ENCODE measurements at places on chromosomes 2 and 18. TPM values are rescaled to one million over a fixed set of nuclear protein-coding genes. Genes with fewer than 3 reads are reported as not detected.

The DLX2 gene
- total RNA-seq, result not detected

- DNase-seq, result no peak
Observed at GRCh38 chr2:145909766-145910165, 1389.8 kb upstream of the ZEB2 start.

The NCKAP5 gene
- not detected for total RNA-seq

DNA sequence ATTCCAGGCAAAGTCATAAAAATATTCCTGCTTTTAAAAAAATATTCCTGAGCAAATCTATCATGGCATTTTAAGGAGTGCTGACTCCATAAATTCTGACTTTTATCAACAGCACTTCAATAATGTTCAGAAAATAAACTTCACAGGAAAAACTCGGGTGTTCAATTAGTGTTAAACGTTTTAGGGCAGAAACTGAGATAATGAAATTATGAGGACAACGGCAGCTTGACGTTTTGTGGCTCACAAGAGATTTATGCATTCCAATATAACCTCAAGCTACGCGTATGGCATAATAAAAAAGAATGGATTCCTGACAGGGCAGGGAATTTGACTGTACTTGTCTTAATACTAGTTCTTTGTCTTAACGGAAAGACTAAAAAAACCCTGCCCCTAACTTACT lies 133.2 kb downstream of the ICOS start:
- no peak for DNase-seq

DNA sequence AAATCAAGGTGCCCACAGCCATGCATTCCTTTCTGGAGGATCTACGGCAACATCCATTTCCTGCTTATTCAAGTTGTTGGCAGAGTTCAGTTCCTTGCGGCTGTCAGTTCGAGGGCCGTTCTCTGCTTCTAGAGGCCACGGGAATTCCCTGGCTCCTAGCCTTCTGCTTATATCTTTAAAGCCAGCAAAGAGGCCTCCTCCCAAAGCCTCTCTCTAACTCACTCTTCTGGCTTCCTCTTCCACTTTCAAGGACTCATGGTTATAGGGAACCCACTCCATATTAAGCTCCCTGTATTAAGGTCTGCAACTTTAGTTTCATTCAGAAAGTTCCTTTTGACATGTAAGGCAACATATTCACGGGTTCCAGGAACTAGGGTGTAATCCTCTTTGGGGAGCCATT lies 150.1 kb upstream of the RMP24 start:
- no peak for DNase-seq

- no peak for DNase-seq
Observed at GRCh38 chr2:121897335-121897970, 142.0 kb downstream of the TSN start.

- no peak for DNase-seq
Observed at GRCh38 chr2:64604155-64604554, 49.6 kb downstream of the SERTAD2 start.

DNA sequence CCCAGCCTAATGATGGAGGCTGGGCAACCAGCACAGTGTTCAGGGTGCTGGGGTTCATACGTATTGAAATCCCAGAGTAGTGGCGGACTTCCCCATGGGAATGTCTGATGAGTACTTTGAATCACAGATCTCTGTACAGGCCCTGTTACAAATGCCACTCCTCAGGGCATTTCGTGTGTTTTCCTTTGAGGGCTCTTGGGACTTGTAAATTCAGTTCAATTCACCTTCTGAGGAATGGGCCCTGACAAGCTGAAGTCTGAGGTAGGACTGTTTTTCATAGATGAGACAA lies 288 bp upstream of the RDH14 start:
- DNase-seq, result no peak

DNA sequence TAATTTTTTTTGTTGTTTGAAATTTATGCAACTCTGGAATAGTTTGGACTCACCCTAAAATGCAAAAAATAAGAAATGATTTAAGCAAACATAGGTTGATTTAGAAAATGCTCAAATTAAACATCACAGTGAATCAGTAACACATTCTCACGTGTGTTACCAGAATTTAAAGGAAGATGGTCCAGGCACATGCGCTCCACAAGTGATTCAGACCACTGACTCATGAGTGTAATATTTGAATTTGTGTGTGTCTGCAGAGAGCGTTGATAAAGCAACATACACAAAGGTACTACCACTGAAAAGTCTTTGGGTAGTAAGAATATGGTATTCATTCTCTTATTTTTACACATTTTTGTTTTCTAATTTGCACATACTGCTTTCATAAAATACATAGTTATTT lies 7.9 kb downstream of the SS18 start:
- DNase-seq, result no peak

GRCh38 chr18:79794846-79795245 lies 2.9 kb upstream of the KCNG2 start:
- DNase-seq, result peak; percentile 8

DNA sequence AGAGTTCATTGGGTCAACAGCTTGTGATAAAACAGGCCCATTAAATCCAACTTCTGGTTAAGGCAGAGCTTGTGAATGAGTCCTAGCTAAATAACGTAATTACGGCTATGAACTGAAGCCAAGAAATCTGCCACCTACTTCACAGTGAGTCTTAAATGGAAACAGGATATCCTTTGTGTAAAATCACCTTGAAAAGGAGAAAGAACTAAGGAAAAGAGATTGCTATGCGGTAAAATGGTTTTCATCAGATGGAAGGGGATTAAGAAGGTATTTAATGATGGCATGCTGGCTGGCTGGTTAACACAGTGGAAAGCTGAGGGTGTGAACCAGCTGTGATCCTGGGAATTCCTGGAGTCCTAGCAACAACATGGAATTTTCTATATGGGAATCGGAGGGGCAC lies 156.6 kb downstream of the DOK6 start:
- no peak for DNase-seq

DNA sequence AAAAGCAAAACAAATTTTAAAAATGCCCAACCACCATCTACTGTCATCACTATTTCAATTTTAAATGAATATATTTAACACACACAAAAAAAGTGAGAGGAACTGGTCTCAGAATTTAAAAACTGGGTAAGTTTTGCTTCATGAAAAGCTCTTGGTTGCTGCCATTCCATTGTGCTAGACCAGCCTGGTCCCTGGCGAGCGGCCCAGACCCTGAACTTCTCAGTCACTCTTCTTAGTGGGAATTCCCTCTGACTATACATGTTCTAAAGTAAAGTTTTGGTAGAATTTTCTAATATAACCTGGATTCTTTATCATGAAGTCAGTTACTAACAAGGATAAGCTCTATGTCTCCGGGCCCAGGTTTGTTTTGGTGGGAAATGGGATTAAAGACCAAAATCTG lies 34.8 kb upstream of the TMEM177 start:
- DNase-seq, result no peak

The TMEM200C gene
- total RNA-seq, result not detected

GRCh38 chr2:172340394-172340793 lies 87.0 kb upstream of the ITGA6 start:
- DNase-seq, result no peak

DNA sequence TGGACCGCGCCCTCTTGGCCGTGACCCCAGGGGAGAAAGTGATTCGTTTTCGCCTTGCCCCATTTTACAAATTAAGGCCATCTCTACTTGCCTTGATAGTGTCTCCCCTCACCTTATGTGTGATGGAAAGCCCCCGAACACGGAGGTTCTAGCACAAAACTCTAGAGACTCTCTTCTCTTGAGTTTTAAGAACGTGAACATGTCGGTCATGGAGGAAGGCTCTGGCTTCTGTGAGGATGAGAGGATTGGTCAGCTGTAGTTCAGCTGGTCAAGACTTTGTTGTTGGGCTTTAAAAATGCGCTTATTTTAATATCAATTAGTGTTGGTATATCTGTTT lies 828 bp downstream of the DYNC1I2 start:
- no peak for DNase-seq

GRCh38 chr2:233285921-233286320 lies 21.7 kb upstream of the SAG start:
- DNase-seq, result no peak

The SCN3A gene
- not detected for total RNA-seq

DNA sequence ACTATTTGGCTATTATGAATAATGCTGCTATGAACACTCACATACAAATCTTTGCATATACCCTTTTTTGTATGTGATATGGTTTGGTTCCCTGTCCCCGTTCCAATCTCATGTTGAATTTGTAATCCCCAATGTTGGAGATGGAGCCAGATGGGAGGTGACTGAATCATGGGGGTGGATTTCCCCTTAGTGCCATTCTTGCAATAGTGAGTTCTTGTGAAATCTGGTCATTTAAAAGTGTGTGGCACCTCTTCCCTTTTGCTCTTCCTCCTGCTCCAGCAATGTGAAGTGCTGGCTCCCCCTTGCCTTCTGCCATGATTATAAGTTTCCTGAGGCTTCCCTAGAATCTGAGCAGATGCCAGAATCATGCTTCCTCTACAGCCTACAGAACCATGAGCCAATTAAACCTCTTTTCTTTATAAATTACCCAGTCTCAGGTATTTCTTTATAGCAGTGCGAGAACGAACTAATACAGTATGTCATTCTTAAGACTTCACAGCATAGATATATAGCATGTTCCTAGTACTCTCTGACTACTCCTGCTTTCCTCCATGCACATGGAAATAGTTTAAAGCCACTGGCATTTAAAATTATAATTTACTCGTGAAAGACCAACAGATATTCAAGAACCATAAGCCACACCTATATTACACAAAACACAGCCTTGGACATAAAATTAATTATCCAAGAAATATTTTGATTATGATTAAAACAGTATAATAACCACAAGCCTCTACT lies 75.2 kb downstream of the COBLL1 start:
- no peak for DNase-seq

The FAM110C gene
- 0.44 TPM for total RNA-seq

- peak; percentile 90 for DNase-seq
Observed at GRCh38 chr2:27890924-27891672, 569 bp downstream of the BABAM2 start.

DNA sequence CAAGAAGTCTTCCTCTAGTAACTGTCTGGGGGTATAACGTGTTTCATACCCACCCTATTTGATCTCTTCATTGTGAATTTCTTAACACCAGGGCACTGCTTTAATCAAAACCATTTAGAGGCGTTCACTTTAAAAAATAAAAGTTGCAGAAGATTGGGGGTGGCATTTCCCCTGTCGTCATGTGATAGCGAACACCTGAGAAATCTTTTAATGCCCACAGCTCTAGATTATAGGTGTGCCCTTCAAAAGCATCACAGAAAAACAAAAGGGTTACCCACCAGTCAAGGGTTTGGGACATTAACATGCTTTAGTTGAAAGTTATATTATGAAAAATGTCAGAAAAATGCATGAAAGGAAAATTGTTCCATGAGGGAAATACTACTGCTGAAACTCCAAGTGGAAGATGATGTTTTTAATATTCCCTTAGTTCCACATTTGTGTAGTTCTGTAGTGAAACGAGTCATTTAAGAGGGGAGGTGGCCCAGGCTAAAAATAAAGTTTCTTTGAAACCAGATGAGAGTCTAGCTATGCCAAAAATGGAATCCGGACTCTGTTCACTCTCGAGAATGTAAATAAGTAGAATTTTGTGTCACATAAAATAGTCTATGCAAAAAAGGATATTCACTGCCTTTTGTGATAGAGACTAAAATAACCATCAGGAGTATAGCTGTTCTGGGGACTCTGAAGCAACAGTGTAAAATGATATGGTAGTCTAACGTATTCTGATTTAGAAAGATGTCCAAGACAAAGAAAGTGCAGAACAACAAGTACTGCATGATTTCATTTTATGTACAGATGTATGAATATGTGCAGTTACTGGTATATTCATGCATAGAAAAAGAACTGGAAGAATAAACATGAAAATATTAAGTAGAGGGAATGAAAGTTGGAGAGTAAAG lies 95.3 kb downstream of the TMEM247 start:
- no peak for DNase-seq

The CD226 gene
- 150 TPM for total RNA-seq

DNA sequence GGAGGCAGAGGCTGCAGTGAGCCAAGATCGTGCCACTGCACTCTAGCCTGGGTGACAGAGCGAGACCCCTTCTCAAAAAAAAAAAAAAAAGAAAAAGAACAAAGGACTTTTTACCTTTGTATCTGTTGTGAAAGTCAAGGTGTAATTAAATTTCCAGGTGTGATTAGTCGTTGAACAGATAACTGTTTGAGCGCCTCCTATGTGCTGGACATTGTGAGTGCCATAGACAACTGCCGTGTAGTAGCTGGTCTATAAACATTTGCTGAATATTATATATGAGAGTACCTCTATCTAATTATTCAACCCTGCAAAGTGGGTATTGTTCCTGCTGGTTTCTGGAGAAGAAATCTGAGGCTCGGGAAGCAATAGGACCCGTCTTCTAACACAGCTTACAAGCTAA lies 71.8 kb downstream of the ASAP2 start:
- no peak for DNase-seq

DNA sequence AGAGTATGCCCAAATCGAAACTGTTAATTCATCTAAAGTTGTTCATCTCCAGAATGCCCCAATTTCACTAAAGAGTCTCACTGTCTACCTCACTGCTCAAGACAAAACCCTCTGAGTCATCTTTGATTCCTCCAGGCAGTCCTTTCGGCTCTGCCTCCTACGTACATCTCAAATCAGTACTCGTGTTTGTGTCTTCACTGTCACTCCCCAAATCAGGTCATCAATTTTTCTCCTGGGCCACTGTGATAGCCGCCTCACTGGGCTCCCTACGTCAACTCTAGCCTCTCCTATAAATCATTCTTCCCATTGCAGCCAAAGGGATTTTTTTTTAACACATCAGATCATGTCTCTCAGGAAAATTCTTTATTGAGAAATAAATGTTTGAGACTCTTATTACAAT lies 42.1 kb upstream of the TTC39C start:
- peak; percentile 68 for DNase-seq

- no peak for DNase-seq
Observed at GRCh38 chr18:50460716-50461115, 85.9 kb downstream of the SKA1 start.

GRCh38 chr18:50186385-50186784 lies 8.6 kb downstream of the MYO5B start:
- DNase-seq, result no peak

DNA sequence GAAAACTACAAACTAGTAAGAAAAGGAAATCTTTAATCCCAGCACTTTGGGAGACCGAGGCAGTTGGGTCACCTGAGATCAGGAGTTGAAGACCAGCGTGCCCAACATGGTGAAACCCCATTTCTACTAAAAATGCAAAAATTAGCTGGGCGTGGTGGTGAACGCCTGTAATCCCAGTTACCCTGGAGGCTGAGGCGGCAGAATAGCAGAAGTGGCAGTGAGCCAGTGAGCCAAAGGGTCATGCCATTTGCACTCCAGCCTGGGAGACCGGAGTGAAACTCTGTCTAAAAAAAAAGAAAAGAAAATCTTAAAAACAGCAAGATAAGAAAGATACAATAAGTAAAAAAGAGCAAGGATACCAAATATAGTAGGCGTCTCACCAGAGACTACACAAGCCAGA lies 502.9 kb upstream of the ID2 start:
- no peak for DNase-seq

DNA sequence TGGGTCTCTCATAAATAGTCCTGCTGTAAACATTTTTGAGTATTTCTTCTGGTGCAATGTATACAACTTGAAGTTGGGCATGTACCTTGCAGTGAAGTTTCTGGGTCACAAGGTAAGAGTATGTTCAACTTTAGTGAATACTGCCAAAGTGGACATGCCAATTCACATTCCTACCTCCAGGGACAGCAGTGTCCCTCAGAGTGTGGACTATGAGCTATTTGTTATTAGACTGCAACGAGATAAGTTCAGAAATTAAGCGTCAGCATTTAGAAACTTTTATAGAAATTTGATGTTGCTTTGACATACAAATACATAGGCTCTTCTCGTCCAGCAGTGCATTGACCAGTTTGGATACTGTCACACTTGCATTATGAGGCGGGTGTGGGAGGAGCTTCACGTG lies 7.2 kb upstream of the ACKR3 start:
- DNase-seq, result no peak

The CTAGE1 gene
- not detected for total RNA-seq

- DNase-seq, result no peak
Observed at GRCh38 chr2:207833251-207833751, 63.6 kb upstream of the FZD5 start.
